WTC11 (cell line): ENCODE measurements at places on chromosomes 3 and 15.

- no peak for DNase-seq
These were observed 319 bp upstream of the TP63 start for GRCh38 chr3:189630767-189631372.

GRCh38 chr3:122975924-122976293 is 51.7 kb downstream of the SEMA5B start:
- no peak for DNase-seq

- no peak for DNase-seq
These were observed 24.4 kb downstream of the PTPN23 start for GRCh38 chr3:47404955-47405790.

GRCh38 chr15:75694241-75695182 is 18.1 kb downstream of the CSPG4 start:
- DNase-seq: peak; percentile 63

DNA sequence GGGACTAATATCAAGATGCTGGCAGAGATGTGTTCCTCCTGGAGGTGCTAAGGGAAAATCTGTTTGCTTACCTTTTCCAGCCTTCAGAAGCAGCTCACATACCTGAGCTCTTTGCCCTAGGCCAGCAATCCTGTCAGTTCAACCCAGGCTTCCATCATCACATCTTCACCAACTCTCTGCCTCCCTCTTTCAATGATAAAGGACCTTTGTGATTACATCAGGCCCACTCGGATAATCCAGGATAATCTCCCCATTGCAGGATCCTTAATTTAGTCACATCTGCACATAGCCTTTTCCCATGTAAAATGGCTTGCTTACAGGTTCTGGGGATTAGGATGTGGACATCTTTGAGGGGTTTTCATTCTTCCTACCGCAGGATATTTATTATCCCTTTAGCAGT is 58.3 kb downstream of the NSUN3 start:
- DNase-seq: no peak

GRCh38 chr15:32856753-32857152 is 138.9 kb downstream of the GREM1 start:
- DNase-seq: no peak

GRCh38 chr3:10708216-10708893 is 107.7 kb upstream of the SLC6A11 start:
- peak; percentile 23 for DNase-seq

GRCh38 chr3:126927401-126927750 is 55.5 kb upstream of the PLXNA1 start:
- DNase-seq: no peak

- DNase-seq: no peak
These were observed 68.8 kb upstream of the ATP2B2 start for GRCh38 chr3:10574101-10574620.

DNA sequence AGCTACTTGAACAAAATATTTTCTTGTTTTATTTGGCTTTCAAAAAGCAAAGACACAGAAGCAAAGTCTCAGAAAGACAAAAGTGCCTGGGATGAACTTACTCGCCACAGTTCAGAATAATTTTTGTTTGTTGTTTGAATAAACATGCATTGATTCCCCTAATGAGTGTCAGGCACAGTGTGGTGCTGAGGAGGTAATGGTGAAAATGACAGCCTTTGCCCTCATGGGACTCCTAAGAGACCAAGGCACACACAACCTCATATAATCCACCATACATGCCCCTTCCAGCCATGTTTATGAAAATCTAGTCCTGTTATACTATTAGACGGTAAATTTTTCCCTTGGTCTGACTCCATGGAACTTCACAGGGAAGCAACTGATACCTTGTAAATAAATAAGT is 2.5 kb downstream of the GOLIM4 start:
- DNase-seq: no peak

- DNase-seq: peak; percentile 63
These were observed 128.8 kb downstream of the FRMD5 start for GRCh38 chr15:44066211-44066827.

- DNase-seq: no peak
These were observed 8.7 kb downstream of the ISG20 start for GRCh38 chr15:88647351-88648105.

DNA sequence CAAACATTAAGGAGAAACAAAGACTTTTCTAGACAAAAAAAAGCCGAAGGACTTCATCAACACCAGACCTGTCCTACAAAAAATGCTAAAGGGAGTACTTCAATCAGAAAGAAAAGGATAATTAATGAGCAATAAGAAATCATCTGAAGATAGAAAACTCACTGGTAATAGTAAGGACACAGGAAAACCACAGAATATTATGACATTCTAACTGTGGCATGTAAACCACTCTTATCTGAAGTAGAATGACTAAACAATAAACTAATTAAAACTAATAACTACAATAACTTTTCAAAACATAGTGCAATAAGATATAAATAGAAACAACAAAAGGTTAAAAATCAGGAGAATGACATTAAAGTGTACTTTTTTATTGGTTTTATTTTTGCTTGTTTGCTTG is 584.5 kb upstream of the CCDC54 start:
- DNase-seq: no peak

DNA sequence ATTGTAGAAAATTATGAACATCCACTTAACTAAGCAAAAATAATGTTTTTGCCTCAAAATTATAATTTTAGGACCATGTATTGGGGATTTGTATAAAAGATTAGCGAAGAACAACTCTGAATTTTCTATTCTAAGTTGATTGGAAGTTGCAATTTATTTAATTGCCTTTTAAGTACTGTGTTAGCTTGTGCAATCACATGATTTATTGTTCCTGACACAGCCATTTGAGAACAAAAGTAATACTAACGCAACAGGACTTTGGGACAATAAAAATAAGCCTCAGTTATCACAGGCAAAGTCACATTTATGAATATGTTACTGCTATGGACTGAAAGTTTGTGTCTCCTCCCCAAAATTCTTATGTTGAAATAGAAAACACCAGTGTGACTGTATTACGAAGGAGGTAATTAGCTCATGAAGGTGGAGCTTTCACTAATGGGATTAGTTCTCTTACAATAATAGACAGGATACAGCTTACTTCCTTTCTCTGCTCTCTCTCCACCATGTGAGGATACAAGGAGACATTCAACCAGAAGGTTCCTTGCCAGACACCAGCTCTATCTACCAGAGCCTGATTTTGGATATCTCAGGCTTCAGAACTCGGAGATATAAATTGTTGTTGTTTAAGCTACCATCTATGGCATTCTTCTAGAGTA is 745.9 kb downstream of the ZBBX start:
- DNase-seq: no peak

DNA sequence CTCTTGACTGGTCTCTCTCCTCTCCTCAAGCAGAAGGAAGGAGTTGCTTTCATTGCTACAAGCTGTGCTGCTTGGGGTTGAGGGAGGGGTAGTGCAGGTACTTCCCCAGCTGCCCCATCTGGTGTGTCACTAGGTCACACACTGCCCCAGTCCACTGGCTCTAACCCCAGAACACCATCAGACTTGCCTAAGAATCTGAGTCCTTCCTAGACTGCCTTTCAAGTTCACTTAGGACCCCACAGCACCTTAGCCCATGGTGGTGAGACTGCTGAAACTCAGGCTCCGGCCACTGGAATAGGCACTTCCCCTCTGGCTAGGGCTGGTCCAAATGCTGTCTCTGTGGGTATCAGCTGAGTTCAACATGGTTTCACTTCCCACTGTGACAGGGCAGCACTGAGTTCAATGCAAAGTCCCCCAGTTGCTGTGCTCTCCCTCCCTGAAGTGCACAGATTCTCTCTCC is 279.7 kb upstream of the GOLGA6L4 start:
- DNase-seq: no peak
